Activated CD4-positive, alpha-beta T cell treated with anti-CD3 and anti-CD28 coated beads, Interleukin-2, Interleukin-4, amounts not matched to agents 100 ng/mL and 50 ng/mL, durations not matched to agents 16 hours and 8 hours (primary cell): ENCODE measurements at places on chromosomes 3 and 15.

DNA sequence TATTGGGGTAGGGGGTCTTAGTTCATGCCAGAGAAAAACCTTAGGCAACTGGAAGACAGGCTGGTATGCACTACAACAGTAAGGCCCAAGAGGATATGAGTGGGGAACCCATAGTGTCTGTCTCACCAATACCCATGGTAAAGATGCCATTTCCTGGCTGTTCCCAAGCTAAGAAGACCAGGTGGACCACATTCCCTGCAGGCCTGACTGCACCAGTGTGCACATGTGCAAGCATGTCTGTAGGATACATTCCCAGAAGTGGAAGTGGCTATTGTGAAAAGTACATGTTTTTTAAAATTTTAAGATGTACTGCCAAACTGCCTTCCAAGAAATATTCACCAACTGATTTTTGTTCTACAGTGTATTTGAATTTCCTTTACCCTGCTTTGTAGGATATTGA lies 207.3 kb upstream of the CTNNB1 start:
- no peak for DNase-seq

DNA sequence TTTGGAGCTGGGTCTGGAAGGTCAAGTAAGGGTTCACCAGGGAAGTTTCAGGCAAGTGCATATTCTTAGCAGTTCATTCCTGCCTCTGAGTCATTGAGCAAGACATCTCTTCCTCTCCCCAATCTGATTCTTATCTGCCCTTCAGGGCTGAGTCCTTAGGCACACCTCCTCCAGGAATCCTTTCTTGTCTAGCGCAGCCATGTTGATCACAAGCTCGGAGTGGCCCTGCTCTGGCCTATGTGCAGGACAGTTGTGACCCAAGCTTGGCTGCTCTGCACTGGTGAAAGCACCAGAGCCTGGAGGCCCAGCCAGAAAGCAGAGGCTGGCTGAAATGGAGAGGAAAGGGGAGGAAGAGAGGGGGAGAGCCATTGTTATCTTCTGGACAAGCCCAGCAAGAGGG lies 30.9 kb upstream of the MRPS22 start:
- DNase-seq: no peak

- DNase-seq: no peak
Observed at GRCh38 chr15:88060383-88060782, 196.2 kb downstream of the NTRK3 start.

DNA sequence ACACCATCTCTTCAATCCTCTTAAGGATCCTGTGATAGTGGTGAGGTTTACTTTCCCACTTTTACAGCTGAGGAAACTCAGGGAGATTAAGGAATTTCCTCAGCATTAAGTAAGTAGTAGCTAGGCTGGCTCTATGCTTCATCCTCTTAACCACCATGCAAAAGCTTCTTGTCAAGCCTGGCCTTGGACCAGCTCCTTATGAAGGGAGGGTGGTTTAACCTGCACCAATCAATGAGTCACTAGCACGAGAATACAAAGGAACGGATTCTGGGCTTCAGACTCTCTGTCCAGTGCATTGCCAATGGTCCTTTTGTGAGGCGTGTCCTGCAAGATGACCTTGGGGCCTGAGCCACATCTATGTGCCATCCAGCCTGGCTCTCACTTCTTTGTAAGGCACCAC lies 202.0 kb upstream of the CFAP20DC start:
- DNase-seq: no peak

DNA sequence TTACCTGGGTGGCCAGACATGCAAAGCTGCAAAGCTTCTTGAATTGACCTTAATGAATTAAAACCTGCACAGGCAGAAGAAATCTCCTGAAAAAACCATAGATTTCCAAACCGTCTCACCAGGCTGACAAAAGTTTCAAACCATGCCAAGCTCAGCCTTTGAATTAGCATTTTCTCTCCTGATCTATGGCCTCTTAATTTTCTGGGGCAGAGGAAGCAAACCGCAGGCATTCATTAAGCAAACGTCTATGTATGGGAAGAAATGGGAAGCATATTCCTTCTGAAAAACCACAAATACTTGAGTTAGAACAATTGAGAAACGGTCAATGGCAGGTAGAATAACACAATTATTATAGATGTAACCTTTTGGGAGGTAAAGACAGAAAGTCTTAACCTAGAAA lies 500.2 kb upstream of the NR2F2 start:
- DNase-seq: no peak

GRCh38 chr15:81213982-81214381 lies 17.3 kb downstream of the IL16 start:
- DNase-seq: no peak

DNA sequence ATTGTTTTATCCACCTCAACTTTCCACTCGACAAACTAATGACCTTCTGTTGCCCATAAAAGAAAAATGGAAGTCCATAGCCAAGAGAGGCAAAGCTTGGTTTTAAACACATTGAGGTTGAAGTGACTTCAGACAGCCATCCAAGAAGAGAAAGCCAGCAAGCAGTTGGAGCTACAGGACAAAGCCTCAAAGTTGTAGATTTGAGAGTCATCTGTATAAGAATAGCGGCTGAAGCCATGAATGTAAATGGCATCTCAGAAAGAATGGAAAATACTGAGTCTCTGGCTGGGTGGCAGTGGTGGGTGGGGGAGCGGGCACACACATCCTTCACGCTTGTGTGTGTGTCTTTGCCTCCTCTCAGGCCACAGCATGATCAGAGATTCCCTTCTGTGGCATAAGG lies 124.1 kb upstream of the CHRM5 start:
- DNase-seq: no peak

DNA sequence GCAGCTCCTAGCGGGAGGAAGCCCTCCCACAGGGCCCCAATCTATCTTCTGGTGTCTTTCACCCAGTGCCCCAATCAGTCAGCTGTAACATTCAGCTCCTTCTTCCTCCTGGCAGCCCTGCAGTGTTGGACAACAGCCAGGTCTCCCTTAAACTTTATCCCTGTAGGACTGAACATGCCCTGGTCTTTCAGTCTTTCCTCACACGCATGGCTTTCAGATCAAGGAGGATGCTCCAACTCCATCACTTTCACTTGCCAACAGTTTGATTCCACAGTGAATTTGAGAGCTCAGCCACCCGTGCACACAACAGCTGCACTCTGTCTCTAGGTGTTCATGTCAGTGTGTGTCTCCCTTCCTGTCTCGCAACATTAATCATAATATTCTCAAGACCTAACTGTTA lies 28.5 kb upstream of the LRRC34 start:
- DNase-seq: no peak

DNA sequence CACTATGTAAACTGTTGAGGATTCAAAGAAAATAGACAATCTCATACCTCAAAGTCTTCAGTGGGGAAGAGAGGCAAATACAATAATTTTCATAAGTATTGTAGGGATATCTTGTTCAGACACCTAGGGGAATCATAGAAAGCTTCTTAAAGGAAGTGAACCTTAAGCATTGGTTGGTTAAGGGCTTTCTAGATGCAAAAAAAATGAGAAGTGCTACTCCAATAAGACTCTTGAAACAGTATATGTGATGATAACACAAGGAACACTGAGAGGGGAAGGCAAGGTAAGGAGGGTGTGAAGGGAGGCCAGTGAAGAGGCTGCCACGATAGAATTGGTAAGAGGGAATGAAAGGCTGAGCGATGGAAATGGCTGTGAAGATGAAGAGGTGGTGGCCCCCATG lies 104.1 kb downstream of the TPRG1 start:
- DNase-seq: no peak

- no peak for DNase-seq
Observed at GRCh38 chr15:100531823-100532327, 3.1 kb upstream of the CERS3 start.

GRCh38 chr3:125317761-125318160 lies 57.4 kb downstream of the ZNF148 start:
- DNase-seq: no peak

GRCh38 chr3:94525043-94525442 lies 462.2 kb downstream of the NSUN3 start:
- DNase-seq: no peak

GRCh38 chr3:105367063-105367405 lies 325 bp downstream of the ALCAM start:
- DNase-seq: peak; percentile 11

- no peak for DNase-seq
Observed at GRCh38 chr3:113428581-113428980, 12.7 kb downstream of the CFAP44 start.
